ENCODE measurements at places on chromosomes 7 and 10.

- DNase-seq = no peak
These were observed 194.0 kb downstream of the CFTR start for GRCh38 chr7:117673839-117674238.

DNA sequence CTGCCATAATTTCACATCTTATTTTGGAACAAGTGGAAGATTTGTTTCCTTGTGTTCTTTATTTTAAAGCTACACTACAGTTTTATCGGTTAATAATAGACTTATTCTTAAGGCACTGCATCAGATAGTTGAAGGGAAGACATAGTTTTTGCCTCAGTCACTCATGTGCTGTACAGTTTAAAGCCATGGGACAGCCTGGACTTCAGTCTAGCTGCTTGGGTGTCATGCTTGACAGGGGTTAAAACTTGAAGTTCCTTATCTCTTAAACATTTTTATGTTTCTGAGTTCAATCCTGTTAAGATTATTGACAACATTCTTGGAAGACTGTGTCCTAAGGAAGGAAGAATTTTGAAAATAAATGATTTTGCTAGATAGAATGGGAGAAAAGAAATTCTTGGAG lies 49.7 kb downstream of the PPP1R9A start:
- DNase-seq = no peak

- no peak for DNase-seq
These were observed 118.1 kb downstream of the WDR11 start for GRCh38 chr10:120969219-120969645.

- DNase-seq = no peak
These were observed 11.1 kb downstream of the STAM start for GRCh38 chr10:17655009-17655408.

GRCh38 chr7:24434972-24435371 lies 138.3 kb upstream of the PALS2 start:
- DNase-seq = no peak

GRCh38 chr7:158562517-158562916 lies 25.1 kb downstream of the PTPRN2 start:
- no peak for DNase-seq

GRCh38 chr10:118332948-118333710 lies 9.0 kb downstream of the FAM204A start:
- no peak for DNase-seq

GRCh38 chr7:1188720-1189294 lies 28.8 kb upstream of the ZFAND2A start:
- DNase-seq = no peak

DNA sequence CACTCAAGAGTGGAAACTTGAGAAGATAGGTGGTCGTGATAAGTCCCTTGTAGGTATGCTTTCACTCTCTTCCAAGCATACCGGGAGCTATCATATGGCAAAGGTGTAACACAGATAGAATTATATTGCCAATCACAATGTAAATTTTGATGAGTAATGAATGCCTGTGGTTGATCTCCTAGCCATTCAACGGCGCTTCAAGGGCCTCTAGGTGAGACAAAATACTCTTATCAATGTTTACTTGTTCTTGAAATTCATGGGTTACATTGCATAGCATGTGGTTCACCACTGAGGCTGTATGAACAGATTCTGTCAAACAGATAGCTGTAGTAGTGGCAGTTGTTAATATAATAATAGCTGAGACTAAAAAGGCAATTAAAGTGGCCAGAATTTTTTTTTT lies 82.4 kb downstream of the THSD7A start:
- DNase-seq = no peak

DNA sequence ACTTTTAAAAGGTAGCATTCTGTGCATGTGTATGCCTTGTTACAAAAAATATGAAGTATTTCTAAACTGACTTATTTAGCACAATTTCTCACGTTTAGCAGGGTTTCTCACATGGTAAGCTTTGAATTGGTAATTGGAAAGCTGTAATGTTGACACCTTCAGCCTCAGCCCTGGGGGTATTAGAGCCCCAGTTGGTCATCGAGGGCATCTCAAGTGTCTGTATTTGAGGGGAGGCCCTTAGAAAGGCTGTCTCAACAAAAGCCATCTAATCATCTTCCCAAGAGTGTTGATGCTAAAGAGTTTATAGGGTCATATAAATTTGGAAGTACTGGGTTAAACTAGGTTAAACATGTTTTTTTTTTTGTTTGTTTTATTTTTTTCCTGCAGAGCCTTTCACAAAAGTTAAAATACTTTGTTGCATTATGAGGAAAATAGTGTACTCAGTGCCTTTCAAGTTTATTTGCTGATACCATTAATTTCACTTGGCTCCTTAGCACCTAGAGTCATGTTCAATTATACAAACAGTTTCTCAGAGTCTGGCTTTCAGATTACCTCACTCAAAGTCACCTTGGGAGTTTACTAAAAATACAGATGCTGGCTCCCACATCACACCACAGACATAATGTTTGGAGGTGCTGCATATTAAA lies 134.0 kb downstream of the CD36 start:
- no peak for DNase-seq

Data from substantia nigra (tissue), 51 donors.